AG10803 (cell line): ENCODE measurements at places on chromosomes 5 and 9.

DNA sequence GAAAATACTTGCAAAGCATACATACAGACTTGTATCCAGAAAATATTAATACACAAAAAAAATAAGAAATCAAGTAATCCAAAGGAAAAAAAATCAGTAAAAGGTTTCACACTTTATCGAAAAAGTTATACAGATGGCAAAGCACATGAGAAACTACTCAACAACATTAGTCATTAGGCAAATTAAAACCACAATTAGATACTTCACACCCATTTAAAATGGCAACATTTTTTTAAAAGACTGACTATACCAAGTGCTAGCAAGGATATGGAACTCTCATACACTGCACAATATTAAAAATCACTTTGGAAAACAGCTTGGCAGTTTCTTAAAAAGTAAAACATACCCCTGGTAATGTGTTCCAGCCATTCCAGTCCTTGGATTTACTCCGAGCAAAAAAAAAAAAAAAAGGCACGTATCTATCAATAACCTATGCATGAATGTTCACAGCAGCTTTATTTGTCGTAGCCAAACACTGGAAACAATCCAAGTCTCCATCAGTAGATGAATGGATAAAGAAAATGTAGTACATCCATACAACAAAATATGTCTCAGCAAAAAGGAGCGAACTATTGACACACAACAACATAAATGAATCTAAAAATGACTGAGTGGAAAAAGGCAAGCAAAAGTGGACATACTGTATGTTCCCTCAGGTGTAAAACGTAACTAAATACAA is 66.0 kb downstream of the GNAQ start:
- no peak for DNase-seq

- no peak for DNase-seq
Measured at GRCh38 chr9:136611606-136612005, 51.1 kb upstream of the EGFL7 start.

DNA sequence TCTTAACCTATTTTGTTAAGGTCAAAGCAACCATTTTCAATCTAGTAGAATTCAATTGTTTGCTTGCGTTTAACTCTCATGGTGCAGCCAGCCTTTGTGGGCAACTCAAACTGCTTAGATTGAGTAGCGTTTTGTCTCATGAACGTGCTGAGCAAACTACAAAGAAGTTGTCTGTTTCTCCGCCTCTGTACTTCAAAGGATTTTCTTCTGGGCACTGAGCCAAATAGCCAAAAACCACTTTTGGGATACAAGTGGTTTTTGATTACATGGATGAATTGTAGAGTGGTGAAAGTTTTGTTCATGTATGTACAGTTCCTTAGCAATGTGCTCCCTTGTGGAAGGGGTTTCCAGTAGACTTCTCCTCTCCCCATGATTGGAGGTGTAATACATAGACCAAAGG is 122.9 kb downstream of the CFAP90 start:
- DNase-seq: no peak

DNA sequence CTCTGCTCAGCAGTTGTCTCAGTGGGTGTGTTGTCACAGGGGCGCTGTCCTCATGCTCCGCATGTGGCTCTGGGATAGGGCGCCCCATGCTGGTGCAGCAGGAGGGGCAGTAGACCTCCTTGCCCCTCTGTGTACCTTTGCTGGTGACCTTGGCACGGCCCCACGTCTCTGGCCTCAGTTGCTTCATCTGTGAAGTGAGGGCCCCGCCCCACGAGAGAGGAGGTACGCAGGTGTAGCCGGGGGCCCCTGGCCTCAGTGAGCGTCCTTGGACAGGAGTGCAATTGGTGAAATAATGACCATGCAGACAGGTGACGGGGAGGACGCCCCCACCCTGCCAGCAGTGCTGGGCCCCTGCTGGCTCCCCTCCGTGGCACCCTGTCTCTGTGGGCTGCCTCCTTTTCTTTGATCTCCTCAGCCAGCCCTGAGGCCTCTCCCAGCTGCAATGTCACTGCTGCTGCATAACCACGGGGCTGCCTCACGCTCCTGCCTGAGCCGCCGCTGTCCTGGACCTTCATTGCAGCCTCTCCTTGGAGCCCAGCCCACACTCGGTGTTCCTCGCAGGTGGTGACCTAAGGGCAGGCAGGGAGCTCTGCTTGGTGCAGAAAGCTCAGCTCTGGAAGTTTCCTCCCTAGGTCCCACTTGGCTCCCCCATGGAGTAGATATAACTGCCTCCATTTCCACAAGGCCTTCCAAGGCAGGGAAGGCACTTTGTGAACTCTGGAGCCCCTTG is 57.3 kb downstream of the PHF2 start:
- DNase-seq: no peak

GRCh38 chr9:129853614-129854013 is 18.4 kb downstream of the USP20 start:
- no peak for DNase-seq

- no peak for DNase-seq
Measured at GRCh38 chr5:106796081-106796480, 874.7 kb downstream of the EFNA5 start.

- DNase-seq: no peak
Measured at GRCh38 chr5:81842795-81843398, 92.0 kb upstream of the SSBP2 start.

GRCh38 chr5:88287846-88288527 is 19.3 kb upstream of the TMEM161B start:
- DNase-seq: no peak

GRCh38 chr9:34072410-34072809 is 23.7 kb upstream of the UBAP2 start:
- DNase-seq: no peak

GRCh38 chr5:75521195-75521594 is 9.5 kb downstream of the POLK start:
- DNase-seq: no peak

DNA sequence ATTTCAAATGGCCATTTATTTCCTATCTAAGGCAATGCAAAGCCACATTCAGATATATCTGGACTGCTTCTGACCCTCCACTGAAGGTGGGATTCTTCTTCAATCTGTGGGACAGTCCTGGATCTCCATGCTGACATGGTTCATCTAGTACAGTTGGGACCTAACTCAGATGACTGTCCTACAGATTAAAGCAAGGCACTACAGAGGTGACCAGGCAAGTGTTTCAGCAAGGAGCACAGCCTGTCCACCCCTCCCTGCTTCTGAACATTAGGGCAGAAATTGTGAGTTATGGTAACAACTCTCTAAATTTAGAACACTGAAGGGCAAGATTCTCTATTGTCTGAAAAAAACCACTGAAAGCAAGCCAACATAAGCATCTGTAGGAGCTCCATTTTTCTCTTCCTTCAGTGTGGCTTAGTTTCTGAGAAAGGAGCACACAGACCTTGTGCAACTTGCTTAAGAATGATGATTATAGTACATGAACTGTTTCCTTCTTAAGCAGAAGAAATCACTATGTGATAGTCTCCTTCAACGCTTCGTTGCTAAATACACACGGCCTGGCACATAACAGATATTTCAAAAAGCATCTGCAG is 62.9 kb upstream of the BARX1 start:
- peak; percentile 40 for DNase-seq

DNA sequence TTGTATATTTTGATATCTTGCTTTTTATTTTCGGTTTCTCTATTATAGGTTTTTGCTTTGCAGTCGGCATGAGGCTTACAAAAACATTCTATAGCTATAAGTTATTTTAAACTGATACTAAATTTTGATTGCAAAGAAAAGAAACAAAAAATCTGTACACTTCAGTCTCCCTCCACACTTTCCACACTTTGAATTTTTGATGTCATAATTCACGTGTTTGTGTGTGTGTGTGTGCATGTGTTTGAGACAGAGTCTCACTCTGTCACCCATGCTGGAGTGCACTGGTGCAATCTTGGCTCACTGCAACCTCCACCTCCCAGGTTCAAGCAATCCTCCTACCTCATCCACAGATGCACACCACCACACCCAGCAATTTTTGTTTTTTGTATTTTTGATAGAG is 124.9 kb downstream of the MRPS30 start:
- no peak for DNase-seq

- DNase-seq: peak; percentile 16
Measured at GRCh38 chr9:131276094-131276888, at the start of gene FAM78A. Gene FAM78A, minus strand, starts transcription at chr9:131276510. Its CDS starts 331 bp downstream, at chr9:131276179.

GRCh38 chr5:149615976-149616375 is 34.7 kb downstream of the ARHGEF37 start:
- no peak for DNase-seq

DNA sequence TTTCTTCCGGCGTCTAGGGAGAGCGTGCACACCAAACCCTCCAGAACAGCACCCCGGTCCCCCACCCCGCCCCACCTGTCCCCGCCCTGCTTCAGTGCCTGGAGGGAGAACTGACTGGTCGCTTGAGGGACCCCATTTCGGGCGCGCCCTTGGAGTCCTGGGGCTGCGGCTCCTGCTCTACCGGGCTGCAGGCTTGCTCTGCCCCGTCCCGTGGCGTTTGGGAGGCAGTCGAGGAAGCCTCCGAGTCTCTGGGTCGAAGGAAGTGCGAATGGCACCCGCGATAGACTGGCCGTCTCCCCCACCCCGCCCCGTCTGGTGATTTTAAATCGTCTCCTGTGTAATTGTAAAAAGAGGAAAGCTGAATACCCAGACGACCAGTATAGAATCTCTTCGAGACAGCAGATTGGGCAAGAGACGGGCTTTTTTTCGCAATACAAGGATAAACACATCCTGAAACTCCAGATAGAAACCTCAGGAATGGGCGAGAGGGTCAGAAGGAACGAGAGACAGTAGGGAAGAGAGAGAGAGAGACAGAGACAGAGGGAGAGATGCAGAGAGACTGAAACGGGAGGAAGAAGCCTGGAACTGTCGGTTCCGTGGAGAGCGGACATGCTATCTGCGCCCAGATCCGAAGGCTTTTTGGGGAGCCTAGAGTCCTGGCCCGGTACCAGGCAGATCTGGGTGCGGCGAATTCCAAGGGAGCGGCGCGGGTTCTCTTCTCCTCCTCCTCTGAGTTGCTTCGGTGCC is 9.9 kb downstream of the PRDM6 start:
- no peak for DNase-seq

DNA sequence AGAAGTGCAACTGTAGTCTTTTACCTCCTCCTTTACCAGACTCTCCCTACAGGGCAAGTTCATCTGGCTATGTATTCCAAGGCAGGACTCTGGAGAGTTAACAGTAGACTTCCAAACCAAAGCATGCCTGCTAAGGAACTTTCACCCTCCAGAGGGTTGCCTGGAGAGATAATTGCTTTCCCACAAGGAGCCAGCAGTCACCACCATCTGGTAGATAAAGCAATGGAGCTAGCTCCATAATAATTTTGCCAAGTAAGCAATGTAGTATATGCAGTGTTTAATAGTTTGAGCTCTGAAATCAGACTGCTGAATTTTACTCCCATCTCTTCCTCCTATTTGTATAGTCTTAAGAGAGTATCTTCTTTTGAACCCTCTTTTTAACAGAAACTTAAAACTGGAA is 566.8 kb upstream of the PTGER4 start:
- peak; percentile 1 for DNase-seq

DNA sequence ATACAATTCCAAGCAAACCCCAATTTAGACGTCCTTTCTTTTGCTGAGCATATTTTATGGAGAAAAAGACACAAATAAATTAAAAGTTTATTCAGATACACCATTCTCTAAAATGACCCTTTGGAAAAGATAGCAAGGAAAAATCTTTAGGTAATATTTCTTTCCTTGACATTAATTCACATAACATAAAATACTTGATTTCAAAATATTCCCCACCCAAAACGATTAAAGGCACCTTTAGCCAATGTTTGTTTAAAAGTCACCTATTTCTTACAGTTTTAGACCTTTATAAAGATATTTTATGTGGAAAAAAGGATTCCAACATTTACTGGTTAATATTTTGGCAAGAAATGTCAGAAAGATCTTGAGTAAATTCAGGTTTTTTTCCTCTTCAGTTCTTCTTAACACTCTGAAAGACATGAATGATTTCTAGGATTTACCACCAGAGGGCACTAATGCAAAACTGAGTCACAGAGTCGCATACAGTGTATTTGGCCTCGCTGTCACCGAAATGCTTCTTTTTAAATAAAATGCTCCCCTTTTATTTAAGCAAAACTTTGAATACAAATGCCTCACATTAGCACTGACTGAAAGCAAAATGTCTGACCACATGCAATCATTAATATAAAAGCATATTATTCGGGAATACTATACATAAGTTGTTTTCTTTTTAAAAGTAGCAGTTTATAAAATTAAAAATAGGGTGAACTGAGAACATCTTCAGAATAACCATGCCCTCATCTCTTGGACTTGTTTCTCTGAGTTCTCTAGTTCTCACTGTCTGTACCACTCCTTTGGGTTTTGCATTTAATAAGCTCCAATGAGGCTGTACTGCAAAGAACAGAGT is 122.5 kb downstream of the SLC1A3 start:
- DNase-seq: peak; percentile 63

GRCh38 chr5:65418661-65419060 is 63.1 kb downstream of the ADAMTS6 start:
- DNase-seq: peak; percentile 61

DNA sequence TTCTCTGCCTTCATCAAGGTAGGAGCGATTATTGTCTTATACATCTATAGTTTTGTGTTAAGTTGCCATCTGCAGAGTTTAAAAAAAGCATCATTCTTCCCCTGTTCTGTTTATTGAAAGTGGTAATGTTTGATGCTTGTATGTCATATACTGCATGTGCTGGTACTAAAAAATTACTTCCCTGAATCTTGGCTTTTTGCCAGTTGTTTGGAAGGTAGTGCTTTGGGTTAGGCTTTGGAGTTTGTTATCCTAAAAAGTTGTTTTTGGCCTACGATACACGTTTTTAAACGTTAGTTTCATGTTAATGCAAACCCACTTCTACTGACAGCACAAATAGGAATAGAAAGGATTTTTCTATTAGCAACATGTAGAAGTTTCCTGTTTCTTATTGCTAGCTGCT is 158.3 kb downstream of the GIN1 start:
- DNase-seq: no peak

GRCh38 chr9:32264170-32264864 is 120.1 kb upstream of the ACO1 start:
- DNase-seq: no peak

DNA sequence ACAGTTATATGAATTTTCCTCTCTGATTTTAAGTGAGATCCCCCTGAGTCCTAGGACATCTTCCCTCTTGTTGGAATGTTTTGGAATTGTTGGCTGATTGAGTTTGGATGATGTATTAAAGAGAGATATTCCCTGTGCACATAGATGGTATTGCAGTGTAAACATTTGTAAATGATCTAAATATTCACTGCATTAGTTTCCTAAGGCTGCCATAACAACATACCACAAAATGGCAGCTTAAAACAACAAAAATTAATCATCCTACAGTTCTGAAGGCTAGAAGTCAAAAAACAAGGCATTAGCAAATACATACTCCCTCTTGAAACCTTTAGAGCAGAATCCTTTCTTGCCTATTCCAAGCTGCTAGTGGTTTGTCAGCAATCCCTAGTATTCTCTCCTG is 38.0 kb upstream of the MROH2B start:
- DNase-seq: no peak

GRCh38 chr5:164577742-164578141 is 1072.3 kb downstream of the MAT2B start:
- DNase-seq: no peak

- no peak for DNase-seq
Measured at GRCh38 chr9:6051511-6051950, 36.1 kb upstream of the RANBP6 start.

- DNase-seq: no peak
Measured at GRCh38 chr9:91174772-91175171, 186.9 kb downstream of the AUH start.
